ENCODE measurements at places on chromosomes 5 and 9. TPM values are rescaled to one million over a fixed set of nuclear protein-coding genes. Genes with fewer than 3 reads are reported as not detected.
A peak's percentile ranks its signal among the peaks of the same experiment; 100 is the strongest.

WDR31 gene
- 3.1 TPM for total RNA-seq

GRCh38 chr5:75706016-75706415 is 11.2 kb downstream of the POC5 start:
- no peak for DNase-seq

IL4 gene
- total RNA-seq: not detected

TAF1L gene
- total RNA-seq: 4.3 TPM

GRCh38 chr5:98102936-98103335 is 670.5 kb upstream of the RGMB start:
- no peak for DNase-seq

FOXD4 gene
- 3.4 TPM for total RNA-seq

DNA sequence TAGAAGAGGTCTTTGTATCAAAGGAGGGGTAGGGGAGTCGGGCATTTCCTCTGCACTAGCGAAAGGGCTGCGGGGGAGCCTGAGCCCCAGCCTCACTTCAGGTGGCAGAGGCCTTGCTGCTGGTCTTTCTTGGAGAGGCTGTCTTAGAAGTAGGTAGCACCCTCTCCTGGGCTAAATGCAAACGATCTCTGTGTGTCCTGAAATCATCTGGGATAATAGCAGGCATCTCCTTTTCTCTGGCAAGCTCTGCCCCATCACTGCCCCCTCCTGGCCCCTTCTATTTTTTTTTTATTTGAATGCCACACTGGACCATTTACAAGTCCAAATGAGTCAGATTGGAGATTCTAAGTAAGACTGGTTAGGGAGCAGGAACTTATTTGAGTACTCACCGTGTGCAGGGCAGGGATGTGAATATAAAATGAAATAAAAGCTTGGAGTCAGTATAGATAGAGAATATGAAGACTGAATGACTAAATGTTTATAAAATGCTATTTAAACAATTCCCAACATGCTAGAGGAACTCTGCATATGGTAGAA is 137.1 kb downstream of the FGF1 start:
- peak; percentile 84 for DNase-seq

DNA sequence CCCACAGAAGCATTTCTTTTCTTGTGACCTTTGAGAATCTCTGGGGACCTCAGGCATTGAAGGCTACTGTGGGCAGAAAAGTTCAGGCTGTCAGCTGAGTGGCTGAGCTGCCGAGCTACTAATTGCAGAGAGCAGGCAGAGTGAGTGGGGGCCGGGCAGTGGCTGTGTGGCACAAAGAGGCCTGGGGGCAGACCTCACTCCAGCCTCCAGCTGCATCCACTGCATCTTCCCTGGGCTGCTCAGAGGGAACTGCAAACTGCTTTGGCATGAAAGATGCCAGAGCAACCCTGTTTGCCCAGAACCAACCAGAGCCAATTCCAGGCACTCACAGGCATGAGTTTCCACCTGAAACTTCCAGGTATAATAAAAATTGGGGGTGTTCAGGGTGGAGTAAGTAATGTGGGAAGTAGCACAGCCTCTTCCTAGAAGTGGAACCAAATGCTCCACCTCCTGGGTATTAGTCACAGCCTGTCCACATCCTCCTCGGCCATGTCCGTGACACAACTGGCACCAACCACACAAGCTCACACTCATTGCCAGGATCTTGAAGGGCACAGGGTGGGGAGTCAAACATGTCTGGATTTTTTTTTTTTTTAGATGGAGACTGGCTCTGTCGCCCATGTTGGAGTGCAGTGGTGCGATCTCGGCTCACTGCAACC is 548.9 kb downstream of the BNC2 start:
- DNase-seq: no peak

DNA sequence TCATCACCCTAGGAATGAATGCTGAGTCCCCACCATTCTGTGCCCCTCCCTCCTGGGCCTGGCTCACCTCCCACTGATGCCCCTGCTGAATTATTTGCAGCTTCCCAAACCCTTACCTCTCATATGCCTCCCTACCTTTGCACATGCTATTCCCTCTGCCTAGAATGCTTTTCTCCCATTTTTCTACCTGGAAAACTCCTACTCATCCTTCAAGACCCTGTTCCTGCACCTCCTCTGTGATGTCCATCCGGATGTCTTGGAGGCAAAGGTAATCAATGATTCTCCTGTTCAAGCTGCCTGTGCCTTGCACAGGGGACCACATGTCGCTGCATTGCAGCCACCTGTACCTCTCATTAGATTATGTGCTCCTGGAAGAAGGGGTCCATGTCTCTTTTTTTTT is 104.8 kb upstream of the LMX1B start:
- no peak for DNase-seq

CDKN2B-AS1 gene
- 19.5 TPM for total RNA-seq

CCDC183 gene
- not detected for total RNA-seq

SPATA31A5 gene
- not detected for total RNA-seq

- DNase-seq: no peak
Measured at GRCh38 chr5:169268019-169268418, 32.9 kb downstream of the SLIT3 start.

C5orf58 gene
- 1.7 TPM for total RNA-seq

DNA sequence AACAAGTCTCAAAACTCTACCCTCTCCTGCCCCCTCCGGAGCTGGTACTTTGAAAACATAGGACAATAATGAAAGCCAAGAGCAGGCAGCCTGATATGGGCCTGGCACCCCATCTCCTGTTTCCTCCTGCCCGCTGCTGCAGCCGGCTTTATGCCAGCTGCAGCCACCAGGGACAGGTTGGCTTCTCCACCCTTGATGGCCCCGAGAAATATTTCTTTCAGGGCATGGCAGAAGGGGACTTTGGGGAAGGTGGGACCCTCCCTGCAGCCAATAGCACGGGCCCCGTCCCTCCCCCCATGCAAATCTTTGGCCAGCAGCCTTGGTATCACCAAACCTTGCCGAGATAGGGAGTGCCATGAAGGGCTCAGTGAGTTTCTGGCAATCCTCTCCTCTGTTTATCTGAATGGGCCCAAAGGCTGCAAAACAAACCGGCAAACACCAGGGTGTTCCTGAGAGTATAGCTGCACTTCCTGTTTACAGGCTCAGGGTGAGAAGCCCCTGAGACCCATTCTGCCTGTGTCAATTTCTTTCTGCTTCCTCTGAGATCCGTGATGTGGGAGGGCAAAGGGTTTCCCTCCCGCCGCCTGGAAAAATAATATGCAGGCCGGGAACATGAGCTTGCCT is 73.4 kb upstream of the BOD1 start:
- no peak for DNase-seq

PCDHB13 gene
- 1.7 TPM for total RNA-seq

GRCh38 chr9:16268067-16268881 is 602.2 kb downstream of the BNC2 start:
- DNase-seq: peak; percentile 59

GPR21 gene
- 20.9 TPM for total RNA-seq

GRCh38 chr9:93052791-93053540 is 5.5 kb upstream of the SUSD3 start:
- no peak for DNase-seq

GARIN3 gene
- total RNA-seq: not detected

PTGER4 gene
- 23.6 TPM for total RNA-seq

PALM2AKAP2 gene
- total RNA-seq: 17.8 TPM

DNA sequence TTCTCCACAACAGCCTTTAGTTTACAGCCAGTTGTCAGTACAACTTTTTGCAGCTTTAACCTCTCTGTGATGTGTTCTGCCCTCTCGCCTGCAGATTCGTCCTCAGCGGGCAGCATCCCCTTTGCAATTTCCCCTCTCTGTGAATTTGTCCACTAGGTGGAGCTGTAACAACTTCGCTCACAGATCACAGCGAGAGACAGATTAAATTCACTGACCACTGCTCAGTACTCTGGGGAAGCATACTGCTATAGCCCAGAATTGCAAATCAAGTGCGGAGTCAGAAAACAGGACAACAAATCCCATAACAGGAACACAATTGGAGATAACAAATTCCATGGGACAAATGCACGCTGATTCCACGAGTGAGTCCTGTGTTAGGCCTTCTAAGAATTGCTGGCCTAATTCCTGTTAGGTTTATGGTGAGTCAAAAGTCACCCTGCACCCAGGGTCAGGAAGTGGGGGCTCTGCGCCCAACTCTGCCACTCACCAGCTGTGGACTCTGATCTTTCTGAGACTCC is 2124.9 kb downstream of the MAT2B start:
- DNase-seq: peak; percentile 87

DNA sequence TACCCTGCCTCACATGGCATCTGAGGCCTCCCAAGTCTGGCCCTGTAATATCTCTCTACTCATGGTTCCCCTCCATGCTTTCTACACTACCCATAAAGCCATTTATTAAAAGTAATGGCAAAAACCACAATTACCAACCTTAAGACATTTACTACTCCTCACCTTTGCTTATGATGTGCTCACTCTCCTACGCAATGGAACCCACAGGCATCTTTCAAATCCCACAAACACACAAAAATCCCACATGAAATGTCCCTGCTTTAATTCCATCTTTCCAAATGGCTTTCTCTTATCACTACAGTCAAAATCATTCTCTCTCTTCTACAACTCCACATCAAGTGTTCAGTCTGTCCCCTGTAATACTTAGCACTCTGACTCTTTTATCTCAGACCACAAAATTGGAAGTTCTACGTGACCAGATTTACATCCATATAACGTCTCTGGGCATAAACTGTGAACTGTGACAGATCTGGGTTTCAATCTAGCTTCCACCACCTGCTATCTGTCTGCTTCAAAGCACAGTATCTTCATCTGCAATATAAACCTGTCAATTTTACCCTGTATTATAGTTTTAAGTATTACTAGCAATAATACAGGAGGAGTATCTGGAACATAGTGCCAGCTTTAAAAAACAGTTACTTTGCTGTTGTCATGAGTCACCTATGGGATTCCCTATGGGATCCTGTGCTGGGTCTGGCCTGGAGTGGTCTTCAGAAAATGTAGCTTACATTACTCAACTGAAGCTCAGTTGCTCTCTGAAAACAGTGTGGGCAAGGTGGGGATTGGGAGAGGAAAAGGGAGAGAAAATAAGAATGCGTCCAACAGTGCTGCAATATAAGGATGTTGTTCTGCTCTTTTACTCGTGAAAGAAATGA is 137.1 kb upstream of the TRIM32 start:
- no peak for DNase-seq

- DNase-seq: no peak
Measured at GRCh38 chr5:17816944-17817343, 182.7 kb downstream of the TAF11L14 start.

MYMK gene
- not detected for total RNA-seq

GRCh38 chr5:54148067-54148845 is 162.1 kb downstream of the ARL15 start:
- peak; percentile 52 for DNase-seq

CDH6 gene
- total RNA-seq: 16.1 TPM

- DNase-seq: no peak
Measured at GRCh38 chr5:38099205-38100168, 158.9 kb upstream of the EGFLAM start.

- peak; percentile 12 for DNase-seq
Measured at GRCh38 chr5:14954216-14954615, 82.6 kb upstream of the ANKH start.

GRCh38 chr5:74040811-74041491 is 415.0 kb downstream of the ARHGEF28 start:
- no peak for DNase-seq

- peak; percentile 90 for DNase-seq
Measured at GRCh38 chr5:151155775-151156506, 1.6 kb downstream of the ANXA6 start.

DNA sequence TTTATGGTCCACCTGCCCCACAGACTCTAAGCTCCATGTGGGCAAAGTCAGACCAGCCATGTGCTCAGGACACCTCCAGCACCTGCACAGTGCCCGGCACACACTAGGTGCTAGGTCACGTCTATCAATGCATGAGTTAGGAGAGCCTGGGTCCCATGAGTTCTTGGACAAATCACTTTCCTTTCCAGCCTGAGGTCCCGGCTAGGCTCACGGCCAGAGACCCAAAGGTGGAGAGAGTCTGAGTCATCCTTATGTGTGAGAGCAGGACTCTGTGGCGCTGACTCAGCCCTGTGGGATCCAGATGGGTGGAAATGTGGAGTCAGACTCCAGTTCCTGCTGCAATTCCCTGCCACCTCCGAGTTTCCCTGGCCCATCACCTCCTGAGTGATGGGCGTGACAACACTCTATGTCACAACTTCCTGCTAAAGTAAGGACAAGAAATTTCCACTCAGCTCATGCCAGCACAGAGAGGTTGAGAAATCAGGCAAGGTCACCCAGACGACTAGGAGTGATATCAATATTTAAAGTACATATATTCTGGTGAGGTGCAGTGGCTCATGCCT is 2.5 kb upstream of the ST6GALNAC4 start:
- peak; percentile 88 for DNase-seq

GRM6 gene
- 0.96 TPM for total RNA-seq

CARD6 gene
- 5.1 TPM for total RNA-seq

DNA sequence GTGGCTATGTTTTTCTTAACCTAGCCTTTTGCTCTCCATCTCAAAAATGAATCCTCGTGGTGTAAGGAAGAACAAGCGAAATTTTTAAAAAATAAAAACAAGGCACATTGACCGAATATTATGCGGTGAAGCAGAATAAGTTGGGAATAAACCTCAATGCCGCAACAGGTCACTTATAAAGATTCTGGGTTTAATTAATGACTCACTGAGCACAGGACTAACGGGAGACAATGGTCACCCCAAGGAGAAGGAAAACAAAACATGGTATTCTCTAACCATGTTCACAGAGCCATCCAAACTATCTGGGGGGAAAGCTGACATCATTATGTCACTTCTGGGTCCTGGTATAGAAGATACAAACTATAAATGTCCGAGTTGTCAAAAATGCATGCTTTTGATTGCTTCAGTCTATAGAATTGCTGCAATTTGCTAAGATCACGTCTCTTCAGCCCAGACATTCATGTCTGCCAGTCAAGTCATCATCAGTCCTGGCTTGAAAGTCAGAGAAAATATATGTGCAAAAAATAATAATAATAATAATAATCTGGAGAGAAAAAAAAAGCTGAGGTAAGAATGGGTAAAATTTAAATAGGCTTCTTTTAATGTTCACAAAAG is 280.6 kb downstream of the NR2F1-AS1 start:
- no peak for DNase-seq

SOWAHA gene
- total RNA-seq: 4.6 TPM

CEL gene
- not detected for total RNA-seq

DNA sequence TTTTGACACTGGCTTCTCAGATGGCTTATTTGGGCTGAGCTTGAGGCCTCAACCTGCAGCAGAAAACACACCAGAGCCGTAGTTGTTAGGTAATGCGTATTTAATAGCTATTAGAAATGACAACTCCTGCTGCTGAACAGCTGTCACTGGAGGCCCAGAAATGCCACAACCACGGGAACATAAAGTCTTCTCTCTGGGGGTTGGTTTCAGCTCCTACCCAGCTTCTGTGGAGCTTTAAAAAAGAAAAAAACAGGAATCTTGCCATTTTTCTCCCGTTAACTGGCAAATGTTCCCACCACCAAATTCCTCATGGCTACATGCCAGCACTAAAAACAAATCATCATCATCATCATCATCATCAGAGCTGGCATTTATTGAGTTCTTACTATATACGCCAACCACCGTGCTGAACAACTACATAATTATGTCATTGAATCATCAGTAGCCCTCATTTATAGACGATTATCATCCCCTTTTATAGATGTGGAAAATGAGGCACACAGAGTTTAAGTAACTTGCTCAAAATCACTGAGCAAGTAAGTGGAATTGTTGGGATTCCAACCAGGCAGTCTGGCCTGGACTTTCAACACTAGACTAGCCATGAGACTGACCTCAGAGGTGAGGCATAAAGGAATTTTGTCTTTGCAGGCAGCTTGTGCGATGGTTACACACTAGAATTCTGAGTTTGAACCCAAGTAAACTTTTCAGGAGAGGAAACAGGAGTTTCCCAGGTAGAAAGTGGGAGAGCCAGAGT is 185.3 kb upstream of the WWC1 start:
- no peak for DNase-seq

- DNase-seq: no peak
Measured at GRCh38 chr9:100698945-100699344, 121.1 kb downstream of the CAVIN4 start.

Data from umbilical cord (tissue), 2 donors.